ENCODE measurements at places on chromosomes 16 and 17. TPM values are rescaled to one million over a fixed set of nuclear protein-coding genes. Genes with fewer than 3 reads are reported as not detected.

DNA sequence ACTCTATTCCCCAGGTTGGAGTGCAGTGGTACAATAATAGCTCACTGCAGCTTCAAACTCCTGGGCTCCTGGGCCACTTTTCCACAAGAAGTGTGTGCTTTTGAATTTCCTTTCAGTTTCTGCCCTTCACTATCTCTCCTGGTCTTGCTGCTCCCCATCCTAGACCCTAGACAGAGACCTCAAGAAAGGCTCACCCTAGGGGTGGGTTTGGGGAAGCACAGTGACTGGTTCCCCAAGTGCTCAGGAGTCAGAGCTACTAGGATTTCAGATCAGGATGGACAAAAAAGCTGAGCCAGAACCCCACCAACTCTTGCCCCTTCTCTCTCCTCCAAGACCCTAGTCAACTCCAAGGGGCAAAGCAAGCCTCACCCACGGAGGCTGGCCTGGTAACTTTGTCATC lies 1.6 kb upstream of the SEBOX start:
- DNase-seq: no peak

The SLX4 gene
- total RNA-seq: 0.95 TPM

The KRT40 gene
- total RNA-seq: not detected

The ZSCAN10 gene
- total RNA-seq: not detected

DNA sequence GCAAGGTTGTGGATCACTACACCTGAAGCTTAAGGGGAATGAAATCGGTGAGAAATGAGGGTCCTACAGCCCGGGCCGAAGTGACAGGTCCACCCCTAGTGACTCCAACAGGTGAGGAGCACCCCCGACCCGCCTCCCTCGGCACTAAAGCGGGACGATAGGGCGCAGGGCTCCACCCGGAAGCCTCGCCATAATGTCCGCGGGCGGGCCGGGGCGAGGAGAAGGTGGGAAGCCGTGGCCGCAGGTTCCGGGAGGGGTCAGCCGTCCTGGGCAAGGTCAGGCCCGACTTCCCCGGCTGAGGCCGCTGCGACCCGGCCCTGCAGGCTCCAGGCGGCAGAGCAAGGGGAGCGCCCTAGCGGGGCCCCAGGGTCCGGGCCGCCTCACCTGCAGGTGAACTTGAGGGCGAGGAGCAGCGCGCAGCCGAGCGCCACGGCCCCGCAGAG lies 543 bp downstream of the TXNDC11 start:
- DNase-seq: peak; percentile 78

DNA sequence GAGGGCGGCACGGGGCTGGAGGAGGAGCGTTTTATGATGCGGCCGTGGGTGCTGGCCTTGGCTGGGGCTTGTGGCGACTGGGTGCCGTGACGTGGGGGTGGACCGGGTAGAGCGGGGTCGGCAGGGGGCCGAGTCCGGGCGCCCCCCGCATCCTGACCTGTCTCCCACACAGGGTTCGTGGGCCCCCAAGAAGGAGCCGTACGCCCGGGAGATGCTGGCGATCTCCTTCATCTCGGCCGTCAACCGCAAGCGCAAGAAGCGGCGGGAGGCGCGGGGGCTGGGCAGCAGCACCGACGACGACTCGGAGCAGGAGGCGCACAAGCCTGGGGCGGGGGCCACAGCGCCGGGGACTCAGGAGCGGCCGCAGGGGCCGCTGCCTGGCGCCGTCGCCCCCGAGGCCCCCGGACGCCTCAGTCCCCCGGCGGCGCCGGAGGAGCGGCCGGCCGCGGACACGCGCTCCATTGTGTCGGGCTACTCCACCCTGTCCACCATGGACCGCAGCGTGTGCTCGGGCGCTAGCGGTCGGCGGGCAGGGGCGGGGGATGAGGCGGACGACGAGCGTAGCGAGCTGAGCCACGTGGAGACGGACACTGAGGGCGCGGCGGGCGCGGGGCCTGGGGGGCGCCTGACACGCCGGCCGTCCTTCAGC lies 81.6 kb downstream of the ARHGAP23 start:
- no peak for DNase-seq

DNA sequence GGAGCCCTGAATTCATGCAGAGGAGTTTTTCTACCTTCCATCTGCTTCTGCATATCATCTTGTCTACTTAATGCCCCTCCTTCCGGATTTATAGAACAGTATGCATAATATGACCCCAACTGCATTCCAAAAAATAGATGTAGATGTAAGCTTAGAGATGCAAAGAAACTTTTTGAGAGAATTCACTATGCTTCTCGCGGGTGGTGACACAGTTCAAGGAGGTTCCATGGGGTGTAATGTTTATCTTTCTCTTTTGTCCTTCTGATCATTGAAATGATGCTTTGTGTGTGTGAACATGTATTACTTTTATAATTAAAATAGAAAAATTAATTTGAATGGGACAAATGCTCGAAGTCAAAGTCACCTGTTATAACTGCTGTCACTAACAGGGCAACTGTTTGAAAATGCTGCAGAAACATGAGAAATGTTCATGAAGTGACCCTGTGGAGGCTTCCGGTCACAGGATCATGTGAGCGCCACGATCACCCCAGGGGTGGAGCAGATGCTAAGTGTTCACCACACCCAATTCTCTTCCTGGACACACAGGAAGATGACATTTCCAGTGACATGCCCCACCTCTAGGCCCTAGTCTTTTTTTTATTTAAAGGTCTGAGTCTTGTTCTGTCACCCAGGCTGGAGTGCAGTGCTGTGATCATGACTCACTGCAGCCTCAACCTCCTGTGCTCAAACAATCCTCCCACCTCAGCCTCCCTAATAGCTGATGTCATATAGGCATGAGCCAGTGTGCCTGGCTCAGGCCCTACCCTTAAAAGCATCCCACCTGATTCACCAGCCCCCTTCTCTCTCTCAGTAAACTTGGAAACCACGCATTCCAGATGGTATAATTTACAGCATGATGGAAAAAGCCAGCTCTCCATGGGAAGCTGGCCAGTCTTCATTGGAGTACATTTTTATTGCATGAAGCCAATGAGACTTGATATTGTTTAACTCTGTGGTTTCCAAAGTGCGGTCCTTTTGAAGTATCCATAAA lies 21.0 kb upstream of the AGRP start:
- no peak for DNase-seq

DNA sequence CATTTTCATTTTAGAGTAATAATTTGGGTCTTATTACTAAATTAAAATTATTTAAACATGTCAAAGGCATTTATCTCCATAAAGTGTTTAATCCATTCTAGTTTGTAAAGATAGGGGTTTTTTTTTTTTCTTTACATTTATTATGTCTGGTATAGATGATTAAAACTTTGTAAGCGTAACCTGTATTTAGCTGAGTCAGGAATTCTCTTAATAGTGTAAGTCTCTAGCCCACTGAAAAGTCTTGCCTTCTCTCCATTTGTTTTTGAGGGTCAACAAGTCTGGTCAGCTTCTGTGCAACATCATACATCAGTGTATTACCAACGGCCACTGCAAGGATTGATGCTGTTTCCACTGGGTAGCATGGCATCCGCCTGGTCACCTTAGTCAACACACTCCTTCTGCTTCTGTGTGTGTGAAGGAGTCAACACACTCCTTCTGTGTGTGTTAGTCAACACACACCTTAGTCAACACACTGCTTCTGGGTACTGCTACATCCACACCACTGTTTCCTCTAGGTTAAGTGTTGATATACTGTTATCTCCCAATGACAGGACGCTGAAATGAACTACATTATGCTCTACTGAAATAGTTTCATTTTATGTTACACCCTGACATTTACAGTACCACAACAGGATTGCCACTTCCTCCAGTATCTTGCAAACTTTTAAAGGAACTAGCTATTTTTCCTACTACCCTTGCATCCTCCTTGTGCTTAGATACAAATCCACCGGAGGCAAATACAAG lies 37.3 kb upstream of the VWA3A start:
- DNase-seq: no peak

DNA sequence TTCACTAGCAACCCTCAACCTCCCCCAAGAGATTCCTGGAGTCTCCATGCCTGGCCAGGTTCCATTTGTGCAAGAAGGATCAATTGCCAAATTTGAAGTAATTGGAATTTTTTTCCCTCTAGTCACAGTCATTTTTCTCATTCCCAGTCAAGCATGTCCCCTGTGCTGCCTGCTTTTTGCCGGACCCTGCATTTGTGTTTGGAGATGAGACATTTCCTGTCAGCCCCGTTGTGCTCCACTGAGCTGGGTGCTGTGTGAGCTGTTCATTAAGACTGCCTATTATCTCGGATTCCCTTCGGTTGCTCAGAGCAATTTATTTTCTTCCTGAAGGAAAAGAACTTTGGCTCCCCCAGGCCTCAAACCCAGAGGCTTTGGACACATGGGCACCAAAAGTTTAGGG lies 201.0 kb upstream of the NLRP1 start:
- DNase-seq: no peak

DNA sequence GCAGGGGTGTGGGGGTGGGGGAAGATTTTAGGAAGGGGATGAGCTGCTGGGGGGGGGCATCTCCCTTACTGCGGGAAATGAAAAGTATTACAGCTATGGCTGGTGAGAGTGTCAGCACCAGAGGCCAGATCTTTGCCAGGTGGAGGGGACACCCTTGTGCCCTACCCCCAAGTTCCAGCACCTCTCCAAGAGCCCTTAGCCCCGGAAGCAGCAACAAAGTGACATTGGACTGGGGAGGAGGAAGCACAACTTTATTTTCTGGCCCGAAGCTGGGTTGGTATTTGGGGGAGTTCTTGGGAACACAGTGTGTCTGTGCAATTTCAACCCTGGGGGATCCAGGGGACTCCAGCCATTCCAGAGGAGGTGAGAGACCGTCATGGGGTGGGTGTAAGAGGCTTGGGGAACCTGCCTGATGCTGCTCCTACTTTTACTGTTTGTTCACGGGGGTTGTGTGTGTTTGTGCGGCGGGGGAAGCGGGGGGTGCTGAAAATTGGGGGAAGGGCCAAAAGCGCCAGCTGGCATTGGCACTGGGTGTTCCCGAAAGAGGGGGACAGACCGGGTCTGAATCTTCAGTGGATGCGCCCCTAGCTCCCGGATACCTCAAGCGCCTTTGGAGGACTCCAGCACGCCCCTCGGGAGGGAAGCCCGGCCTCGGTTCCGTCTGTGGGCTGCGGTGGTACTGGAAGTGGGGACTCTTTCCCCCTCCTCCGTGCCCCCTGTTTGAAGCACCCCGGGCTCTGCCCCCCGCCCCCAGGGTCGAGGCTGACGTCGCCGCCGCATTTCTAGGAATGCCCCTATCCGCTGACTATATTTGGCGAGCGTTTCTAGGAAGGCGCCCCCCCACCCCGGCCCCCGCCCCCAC lies 230.3 kb downstream of the MRTFB start:
- peak; percentile 43 for DNase-seq

DNA sequence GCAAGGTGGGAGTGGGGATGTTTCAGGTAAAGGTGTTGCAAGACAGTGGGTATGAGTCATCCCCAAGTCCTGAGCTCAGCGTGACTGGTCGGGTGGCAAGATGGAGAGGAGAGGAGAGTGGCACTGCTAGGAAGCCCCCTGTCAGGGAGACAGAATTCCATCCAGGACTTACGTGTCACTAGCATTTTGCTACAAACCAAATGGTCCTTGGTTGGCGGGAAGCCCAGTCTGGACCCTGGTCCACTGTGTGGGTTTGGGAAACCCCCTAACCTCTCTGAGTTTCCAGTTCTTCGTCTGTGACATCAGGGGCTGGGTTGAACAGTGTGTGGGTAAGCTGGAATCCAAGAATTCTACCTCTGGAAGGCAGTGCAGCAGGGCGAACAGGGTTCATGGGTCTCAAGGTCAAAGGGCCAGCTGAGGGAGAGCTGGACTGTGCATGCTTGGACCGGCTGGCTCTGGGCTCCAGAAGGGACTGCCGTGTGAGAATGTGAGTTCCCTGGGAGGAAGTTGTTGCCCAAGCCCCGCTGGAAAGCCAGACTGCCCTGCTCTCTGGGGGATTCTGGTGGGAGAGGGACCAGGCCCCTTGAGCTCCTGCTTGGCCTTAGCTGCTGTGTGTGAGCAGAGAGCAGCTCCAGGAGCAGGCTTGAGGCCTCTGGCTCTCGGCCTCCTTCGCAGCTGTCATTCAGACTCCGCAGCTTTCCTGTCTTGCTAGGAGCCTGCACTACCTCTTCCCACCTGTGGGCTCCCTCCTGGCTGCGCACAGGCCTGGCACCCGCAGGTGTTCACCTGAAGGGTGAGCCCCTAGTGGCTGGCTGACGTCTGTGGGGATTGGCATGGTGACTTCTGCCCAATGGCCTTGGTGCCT lies 84.6 kb downstream of the NT5M start:
- DNase-seq: peak; percentile 95

- no peak for DNase-seq
Measured at GRCh38 chr16:86554599-86554916, 477 bp downstream of the MTHFSD start.

DNA sequence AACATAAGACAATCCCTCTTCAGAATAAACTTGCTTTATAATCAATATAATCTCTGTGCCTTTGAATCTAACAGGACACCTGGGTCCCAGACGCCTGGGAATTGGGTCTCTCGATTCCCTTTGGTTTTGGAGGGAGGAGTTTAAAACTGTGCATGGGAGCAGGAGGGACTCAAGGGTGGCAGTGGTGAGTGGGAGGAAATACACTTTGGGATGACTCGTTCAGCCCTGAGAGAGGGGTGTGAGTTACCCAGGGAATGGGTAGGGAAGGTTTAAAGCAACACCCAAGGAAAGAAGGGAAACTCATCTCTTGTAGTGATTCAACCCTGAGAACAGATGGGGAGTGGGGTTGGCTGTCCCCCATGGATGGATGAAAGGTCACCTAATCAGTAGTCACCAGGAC lies 1.6 kb downstream of the RANGRF start:
- DNase-seq: no peak

The GNG13 gene
- total RNA-seq: not detected

DNA sequence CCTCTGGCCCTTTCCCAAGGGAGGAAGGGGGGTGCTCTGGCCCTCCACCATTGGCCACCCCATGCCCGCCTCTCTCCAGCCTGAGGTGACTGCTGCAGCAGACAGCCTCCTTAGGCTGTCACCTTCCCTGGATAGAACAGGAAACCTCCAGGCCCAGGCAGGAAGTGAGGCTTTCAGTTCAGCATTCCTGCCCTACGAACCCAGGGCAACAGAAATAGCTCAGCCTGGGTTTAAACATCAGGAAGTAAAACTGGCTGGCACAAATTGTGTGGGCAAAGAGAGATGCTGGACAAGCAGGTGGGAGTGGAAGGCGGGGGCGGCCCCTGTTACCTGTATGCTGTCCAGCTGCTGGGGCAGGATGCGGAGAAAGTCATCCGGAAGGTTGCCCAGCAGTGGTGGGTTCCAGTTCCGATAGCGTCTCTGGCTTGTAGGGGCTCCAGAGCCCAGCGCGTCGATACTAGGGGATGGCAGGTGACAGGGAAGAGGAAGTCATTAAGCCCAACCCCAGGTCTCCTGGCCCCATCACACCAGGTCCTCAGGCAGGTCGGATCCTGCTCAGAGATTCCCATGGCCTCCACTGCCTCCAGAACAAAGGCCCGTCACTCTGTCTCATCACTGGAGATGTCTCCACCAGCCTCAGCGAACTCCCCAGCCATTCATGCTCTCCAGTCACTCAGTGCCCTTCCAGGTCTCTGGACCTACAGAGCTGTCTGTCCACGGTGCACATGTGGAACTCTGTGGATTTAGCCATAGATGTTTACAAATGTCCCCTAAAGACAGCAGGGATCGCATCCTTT lies 23.6 kb upstream of the MRPS23 start:
- DNase-seq: no peak

The PITPNM3 gene
- total RNA-seq: 2.4 TPM

- DNase-seq: no peak
Measured at GRCh38 chr17:73705594-73705993, 61.3 kb upstream of the SDK2 start.

- DNase-seq: no peak
Measured at GRCh38 chr17:77359236-77359635, 218.5 kb downstream of the SEC14L1 start.

- no peak for DNase-seq
Measured at GRCh38 chr16:72917051-72917450, 130.9 kb downstream of the ZFHX3 start.

The ITGAD gene
- 0.06 TPM for total RNA-seq

The ITGB4 gene
- total RNA-seq: 17.6 TPM

- no peak for DNase-seq
Measured at GRCh38 chr16:26963109-26963508, 103.6 kb upstream of the C16orf82 start.

Measured in pancreas (tissue), 10 donors.